NCI-H1417 treated with DMSO at 0.1 percent for 48 hours (cell line): ENCODE measurements at places on chromosomes 13 and 19.

DNA sequence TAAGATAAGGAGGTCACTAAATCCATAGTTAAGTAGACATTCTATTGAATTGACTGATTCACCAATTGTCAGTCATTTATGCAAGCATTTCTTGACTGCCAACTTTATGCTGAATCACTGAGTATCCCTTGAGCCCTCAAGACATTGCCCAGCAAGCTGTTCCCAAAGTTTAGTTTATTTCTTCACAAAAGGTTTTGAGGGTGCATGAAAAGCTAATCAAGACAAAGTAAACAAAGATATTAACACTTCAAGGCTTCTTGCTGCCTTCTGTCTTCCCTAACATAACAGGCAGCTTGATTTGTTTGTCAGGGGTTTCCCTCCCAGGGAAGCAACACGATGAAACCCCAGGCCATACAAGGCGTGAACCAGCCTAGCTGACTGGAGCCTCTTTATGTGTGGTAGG, 374.4 kb downstream of the SPRY2 start:
- DNase-seq, result no peak

DNA sequence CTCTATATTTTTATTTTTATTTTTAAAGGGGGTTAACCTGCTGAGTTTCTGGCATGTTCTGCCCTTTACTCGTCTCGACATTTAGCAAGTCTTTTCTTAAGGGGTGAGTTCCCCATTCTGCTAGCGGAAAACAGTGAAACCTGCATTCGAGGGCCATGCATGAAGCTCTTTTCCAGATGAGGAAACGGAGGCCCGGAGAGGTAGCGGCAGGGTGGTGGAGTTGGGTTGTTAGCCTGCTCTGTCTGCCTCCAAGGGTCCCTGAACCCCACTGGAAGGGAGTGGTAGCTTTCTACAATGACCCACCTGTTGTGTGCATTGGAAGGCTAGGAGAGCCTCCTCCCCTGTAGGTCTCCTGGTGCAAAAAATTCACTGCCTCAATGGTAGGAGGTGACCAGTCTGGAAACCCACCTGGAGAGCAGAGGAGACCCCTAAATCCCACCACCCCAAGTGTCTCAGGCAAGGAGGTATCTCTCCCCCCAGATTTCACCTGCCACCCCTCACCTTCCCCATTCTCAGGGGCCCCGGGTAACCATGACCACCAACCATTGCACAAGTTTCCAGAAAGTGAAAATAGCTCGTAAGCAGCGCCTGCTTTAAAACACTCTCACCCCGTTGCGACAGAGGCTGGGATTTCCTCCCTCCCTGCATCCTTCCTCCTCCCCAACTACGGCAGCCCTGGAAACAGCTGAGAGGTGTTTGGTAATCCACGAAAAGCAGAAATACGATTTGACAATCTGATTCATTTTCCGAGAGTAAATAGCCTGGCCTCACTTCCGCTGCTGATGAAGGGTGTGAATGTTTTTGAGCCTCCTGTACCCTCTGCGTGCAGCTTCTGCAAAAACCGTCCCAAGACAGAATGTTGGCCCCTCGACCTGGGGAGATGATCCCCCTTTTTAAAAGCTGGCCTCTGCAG, 3.5 kb downstream of the KLF2 start:
- no peak for DNase-seq

- DNase-seq, result no peak
Measured at GRCh38 chr19:7870571-7871436, 3.4 kb downstream of the PRR36 start.

- no peak for DNase-seq
Measured at GRCh38 chr19:34994286-34994642, 5.9 kb upstream of the GRAMD1A start.

DNA sequence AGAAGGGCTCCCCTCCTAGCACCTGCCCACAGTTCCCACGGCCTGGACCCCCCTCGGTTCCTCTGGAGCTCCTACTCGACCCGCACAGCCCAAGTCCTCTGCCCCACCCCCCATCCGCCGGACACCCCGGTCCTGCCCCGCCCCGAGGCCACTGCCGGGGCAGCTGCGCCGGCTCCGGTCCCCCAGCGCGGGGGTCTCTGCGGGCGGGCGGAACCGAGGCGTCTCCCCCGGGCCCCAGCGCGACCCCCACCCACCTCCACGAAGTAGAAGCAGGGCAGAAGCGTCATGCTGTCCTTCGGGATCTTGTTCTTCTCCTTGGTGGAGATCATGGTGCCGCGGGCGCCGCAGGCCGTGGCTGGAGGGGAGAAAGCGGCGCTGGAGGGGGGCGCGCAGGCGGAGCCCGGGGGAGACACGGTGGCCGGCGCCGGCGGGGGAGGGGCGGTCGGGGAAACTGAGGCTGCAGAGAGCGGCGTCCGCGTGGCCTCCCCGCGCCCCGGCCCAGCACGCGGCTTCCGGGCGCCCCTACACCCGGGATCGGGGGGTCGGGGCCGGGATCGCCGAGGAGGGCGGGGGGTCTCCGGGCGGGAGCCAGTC, 427 bp downstream of the PLPPR3 start:
- DNase-seq, result no peak

GRCh38 chr13:23129331-23129730, 51.4 kb upstream of the SGCG start:
- no peak for DNase-seq

- DNase-seq, result peak; percentile 55
Measured at GRCh38 chr13:112689303-112690245, at the start of gene ATP11A. ATP11A (plus strand) TSS chr13:112690038; CDS start chr13:112690417, 379 bp downstream.

DNA sequence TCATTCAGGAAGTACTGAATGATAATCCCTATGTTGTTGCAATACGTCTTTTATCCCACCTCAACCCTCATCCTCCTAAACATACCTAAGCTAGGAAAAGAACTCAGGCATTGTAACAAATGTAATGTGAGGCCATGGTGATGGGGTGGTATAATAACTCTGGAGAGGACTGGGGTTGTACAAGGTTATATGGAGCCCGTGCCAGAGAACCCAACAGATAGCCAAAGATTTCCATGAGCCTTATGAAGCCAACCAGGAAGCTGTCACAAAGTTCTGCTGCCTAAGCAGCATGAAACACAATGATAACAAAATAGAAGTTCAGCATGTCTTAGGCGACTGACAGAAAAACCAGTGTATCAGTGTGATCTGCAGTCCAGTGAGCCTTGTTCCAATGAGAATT, 394.1 kb upstream of the NBEA start:
- no peak for DNase-seq

DNA sequence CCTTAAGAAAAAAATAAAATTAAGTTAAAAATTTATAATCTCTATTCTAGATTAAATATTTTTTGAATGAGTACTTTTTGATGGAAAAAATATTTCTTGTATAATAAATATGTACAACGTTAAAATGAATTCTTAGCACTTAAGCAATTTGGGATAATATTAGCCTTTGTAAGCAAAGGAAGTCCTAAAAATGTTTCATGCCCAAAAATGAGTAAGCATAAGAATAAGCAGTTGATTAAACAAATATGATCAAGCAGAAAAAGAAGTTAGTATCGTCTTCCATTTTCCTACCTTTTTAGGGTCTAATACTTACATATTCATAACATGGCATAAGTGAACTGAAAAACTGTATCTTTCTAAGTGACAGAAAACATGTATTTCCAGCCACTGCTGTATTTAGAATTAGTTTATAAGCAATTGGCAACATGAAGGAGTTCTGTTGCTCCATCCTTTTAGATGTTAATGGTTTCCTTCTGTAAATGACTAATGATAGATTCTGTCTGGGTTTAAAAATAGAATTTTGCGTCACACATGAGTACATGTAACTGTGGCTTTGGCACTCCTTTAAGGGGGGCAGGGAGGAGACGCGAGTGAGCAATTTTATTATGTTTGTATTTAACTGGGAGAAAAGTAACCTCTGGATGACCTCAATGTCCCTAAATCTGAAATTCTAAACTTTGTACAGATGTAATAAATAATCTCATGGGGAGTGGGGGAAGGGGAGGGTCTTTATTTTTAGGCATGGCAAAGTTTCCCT, 237.4 kb downstream of the RGCC start:
- DNase-seq, result no peak

GRCh38 chr19:3516675-3517207, 10.6 kb downstream of the FZR1 start:
- peak; percentile 50 for DNase-seq

- no peak for DNase-seq
Measured at GRCh38 chr19:14354445-14354844, 26.8 kb upstream of the ADGRE5 start.

DNA sequence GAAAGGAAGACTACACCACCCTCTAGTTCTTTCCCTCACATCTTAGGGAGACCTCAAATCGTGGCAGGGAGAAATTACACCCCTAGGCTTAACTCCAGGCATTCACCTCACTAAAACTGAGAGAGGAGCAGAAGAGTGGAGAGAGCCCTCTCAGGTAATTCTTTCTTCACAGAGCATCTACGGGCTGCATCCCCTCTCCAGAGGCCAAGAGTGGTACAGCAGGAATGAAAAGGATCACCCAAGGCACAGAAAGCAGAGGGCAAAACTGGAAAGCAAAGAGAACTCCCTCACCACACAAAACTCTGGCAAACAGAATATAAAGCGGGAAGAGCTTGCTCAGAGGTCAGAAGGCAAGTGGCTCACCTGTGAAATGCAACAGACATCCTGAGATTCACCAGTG, 661.2 kb downstream of the TBC1D4 start:
- no peak for DNase-seq

DNA sequence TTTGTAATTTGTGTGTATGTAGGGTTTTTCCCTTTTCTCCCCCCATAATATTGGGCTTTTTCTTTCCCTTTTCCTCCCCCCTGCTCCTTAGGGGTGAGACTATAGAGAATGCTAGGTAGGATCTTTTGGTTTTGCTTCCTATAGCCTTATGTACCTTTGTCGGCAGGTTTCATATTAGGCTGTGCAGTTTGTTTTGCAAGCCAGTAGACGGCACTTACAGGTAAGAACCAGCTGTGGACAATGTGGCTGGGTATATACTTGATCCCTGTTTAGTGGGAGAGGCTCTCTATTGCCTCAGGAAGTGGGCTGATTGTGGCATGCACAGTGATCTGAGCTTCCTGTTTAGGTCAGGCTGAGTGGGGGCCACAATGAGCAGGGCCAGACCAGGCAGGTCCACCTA, 359.2 kb upstream of the OBI1 start:
- DNase-seq, result no peak

GRCh38 chr13:76854894-76855293, 31.3 kb downstream of the KCTD12 start:
- no peak for DNase-seq

GRCh38 chr13:46595885-46596275, 42.9 kb downstream of the LRCH1 start:
- no peak for DNase-seq

DNA sequence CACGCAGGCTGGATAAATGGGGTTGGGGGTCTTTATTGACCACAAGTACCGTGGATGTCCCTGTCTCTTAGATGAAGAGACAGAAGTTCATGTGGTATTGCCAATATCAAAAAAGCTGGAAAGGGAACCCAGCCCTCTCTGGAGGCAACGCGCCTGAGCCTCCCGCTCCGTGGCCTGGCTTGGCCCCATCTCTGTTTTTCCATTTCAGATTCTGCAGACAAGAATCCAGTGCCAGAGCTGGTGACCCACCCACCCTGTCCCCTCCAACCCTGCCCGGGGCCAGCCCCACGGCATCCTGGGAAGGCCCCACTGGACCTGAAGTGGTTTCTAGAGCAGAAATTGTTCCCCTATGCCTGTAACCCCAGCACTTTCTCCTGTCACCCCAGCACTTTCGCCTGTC, 57.7 kb downstream of the PTPRS start:
- no peak for DNase-seq

- DNase-seq, result no peak
Measured at GRCh38 chr13:110377178-110377825, 70.2 kb downstream of the COL4A2 start.

DNA sequence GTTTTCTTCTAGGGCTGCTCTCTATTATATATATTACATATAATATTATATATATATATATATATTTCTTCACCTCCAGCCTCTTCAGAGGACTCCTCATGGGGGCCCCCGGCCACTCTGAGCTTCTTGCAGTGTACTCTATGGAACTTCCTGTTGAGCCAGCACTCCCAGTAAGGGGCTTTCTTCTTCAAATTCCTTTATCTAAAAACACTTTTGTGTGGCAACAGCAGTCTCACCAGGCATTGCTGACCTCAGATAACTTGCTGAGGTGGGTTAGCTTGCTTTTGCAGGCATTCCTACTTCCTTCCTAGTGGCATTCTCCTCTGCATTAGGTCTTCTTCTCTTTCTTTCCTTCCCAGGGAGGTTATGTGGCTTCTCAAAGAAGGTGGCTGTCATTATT, 381.5 kb downstream of the MYO16 start:
- DNase-seq, result no peak

GRCh38 chr13:40064154-40065097, 409.0 kb downstream of the COG6 start:
- no peak for DNase-seq

GRCh38 chr13:94612050-94612449, 10.4 kb downstream of the GPR180 start:
- DNase-seq, result no peak

DNA sequence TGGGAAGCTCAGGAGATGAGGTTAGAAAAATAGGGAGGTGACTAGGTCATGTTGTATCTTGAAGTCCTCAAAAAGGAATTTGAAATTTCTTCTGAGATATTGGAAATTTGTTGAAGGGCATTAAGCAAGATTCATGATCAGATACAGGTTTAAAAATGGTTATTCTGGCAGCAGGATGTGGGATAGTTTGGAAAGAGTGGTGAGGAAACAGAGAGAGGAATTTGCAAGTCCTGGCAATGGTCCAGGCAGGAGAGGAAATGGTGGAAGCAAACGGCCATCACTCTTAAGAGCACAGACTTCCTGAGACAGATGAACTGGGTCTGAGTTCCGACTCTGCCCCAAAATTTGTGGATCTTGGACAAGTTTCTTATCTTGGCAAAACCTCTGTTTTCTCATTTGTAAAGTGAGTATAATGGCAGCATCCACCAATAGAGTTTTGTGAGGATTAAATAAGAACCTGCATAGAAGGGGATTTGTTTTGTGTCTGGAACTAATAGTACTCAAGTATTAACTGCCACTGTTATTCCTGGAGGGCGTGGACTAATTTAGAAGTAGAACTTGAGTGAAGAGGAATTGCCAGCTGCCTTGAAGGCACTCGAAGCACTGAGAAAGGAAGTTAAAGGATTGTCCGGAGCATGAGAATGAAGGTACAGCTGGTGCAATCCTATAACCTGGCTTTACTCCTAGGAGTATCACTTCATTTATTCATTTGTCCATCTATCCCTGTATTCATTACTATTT, 99.6 kb downstream of the CCNA1 start:
- DNase-seq, result no peak

DNA sequence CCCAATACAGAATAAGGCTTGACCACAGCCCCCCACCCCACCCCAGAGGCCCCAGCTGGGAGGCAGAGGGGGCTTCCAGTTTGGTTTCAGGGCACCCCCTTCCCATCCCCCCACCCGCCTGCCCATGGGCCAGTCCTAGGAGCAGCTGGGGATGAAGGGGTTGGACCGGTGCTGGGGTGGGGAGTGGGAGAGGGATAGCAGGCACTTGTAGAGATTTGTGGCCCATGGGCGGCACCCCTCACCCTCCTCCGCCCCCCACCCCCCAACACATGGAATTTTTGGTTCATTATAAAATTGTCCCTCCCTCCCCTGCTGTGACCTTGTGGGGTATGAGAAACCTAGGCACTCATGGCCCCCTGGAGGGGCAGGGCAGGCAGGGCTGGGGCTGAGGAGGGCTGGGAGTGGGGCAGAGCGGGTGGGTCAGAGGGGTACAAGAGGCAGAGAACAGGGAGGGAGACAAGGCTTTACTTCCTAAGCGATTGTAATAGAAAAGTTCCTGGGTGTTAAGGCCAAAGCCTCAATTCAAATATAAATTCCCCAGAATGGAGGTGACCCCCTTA, 5.3 kb upstream of the GSK3A start:
- DNase-seq, result no peak
